ENCODE measurements at places on chromosomes 12 and 14.
A peak's percentile ranks its signal among the peaks of the same experiment; 100 is the strongest.

GRCh38 chr12:110079477-110080400, 31.4 kb upstream of the C12orf76 start:
- peak; percentile 99 for DNase-seq

- peak; percentile 46 for DNase-seq
Measured at GRCh38 chr12:108722992-108723766, 8.1 kb downstream of the CORO1C start.

- no peak for DNase-seq
Measured at GRCh38 chr12:21906919-21907493, 34.2 kb downstream of the ABCC9 start.

GRCh38 chr14:99579120-99579836, 24.7 kb downstream of the CCDC85C start:
- no peak for DNase-seq

DNA sequence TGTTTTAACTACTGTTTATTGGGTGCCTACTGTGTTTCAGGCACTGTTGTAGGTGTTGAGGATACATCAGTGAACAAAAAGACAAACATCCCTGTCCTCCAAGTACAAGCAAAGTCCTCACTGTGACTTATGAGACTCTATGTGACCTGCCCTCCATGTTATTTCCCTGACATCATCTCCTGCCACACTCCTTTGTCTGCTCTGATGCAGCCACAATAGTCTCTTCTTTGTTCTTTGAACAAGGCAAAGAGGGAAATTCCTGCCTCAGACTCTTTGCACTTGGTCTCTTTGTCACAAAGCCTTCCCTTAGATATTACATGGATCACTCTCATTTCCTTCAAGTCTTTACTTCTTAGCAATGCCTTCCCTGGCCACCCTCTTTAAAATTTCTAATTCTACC, 240.1 kb upstream of the SRRM4 start:
- DNase-seq, result no peak

DNA sequence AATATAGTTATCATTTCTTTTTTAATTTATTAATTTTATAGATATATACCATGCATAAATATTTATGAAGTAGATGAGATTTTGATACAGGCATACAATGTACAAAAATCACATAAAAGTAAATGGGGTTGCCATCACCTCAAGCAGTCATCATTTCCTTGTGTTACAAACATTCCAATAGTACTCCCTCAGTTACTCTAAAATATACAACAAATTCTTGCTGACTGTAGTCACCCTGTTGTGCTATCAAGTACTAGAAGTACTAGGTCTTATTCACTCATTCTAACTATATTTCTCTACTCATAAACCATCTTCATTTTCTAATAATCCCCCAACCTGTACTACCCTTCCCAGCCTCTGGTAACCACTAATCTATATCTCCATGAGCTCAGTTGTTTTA, 432.6 kb upstream of the SYT1 start:
- no peak for DNase-seq

GRCh38 chr12:102215992-102216691, 18.5 kb upstream of the PMCH start:
- DNase-seq, result no peak

- peak; percentile 91 for DNase-seq
Measured at GRCh38 chr14:68682166-68683103, 110.4 kb downstream of the ZFP36L1 start.

- no peak for DNase-seq
Measured at GRCh38 chr14:45120096-45120495, 14.2 kb downstream of the FKBP3 start.

GRCh38 chr12:29041621-29042020, 107.5 kb upstream of the FAR2 start:
- peak; percentile 37 for DNase-seq

DNA sequence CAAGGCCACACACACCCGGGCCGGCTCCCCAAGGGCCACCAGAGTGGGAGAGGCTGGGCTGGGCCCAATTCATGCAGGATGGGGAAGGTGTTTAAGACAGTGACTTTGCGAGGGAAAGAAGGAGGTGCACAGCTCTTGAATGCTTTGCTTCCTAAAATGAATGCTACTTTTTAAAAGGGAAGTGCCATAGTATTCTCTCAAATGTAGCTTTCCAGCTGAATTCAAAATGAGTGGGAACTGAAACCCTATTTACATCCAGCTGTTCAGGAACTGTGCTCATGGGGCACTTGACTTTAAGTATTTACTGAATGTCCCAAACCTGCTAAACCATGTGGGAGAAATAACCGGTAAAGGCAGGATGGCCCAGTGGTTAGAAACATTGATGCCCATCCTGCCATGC, 7.6 kb downstream of the ITPK1 start:
- DNase-seq, result no peak

- DNase-seq, result no peak
Measured at GRCh38 chr14:25237845-25238244, 187.9 kb upstream of the STXBP6 start.

DNA sequence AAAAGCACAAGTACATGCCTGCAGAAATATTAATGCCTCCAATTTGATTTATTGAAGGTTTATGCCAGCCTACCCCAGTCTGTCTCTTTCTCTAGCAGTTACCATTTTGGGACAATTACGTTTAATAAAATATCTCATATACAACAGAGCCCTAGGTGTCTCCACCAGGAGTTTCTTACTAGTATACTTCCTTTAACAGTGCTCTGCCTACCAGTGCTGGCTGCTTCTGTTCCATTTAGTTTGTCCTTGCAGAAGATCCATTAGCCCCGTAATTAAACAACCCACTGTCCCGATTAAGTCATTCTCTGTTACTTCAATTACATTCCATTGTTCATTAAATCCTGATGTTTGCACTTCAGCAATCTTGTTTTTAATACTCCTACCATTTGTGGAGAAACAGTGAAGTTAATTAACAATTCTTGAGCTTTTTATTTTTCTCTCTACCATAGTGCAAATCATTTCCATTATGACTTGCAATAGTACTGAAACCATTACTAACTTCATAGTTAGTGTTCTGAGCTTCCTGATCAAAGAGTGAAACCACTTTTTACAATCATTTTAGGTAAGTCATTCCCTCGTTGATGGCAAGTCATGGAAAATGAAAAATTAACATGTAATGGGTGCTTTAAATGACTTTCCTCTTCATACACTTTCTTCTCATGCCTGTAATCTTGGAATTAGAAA, 121.1 kb downstream of the PLXNC1 start:
- no peak for DNase-seq

DNA sequence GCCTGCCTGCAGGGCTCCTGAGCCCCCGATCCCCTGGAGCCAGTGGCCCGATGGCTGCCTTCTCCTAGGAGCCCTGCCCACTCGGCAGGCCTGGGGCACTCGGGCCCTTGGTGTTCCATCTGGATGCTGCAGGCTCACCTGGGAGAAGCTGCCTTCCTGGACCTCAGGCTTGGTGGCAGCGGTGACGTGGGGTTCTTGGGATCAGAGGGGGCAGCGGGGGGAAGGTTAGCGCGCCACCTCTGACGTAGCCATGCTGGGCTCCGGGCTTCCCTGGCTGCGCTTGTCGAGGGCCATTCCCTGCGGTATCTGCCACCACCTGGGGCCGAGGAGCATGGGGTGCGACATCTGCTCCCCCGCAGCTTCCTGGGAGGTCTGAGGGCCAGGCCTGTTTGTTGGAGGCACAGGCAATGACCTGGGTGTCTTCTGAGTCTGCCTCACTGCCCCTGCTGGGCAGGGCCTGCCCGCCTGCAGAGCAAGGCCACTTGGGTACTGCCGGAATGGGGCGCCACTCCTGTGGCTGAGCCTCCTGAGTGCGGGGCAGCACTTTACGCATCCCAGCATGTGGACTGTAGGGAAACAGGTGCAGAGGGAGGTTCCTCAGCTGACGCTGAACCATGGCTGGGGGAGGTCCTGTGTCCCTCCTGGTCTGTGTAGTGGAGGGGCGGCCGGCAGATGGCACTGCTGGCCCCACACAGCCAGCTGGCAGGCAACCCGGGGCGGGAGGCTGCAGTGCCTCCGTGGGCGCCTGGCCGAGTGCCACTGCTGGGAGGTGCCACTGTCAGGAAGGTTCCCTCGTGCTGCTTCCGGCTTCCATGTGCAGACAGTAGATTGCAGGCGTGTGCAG, 20.3 kb downstream of the MTA1 start:
- DNase-seq, result peak; percentile 60

GRCh38 chr14:93648440-93649168, 139.7 kb downstream of the PRIMA1 start:
- peak; percentile 16 for DNase-seq

- no peak for DNase-seq
Measured at GRCh38 chr12:14153803-14154202, 172.4 kb upstream of the GRIN2B start.

- no peak for DNase-seq
Measured at GRCh38 chr14:95296966-95297365, 22.7 kb downstream of the CLMN start.

DNA sequence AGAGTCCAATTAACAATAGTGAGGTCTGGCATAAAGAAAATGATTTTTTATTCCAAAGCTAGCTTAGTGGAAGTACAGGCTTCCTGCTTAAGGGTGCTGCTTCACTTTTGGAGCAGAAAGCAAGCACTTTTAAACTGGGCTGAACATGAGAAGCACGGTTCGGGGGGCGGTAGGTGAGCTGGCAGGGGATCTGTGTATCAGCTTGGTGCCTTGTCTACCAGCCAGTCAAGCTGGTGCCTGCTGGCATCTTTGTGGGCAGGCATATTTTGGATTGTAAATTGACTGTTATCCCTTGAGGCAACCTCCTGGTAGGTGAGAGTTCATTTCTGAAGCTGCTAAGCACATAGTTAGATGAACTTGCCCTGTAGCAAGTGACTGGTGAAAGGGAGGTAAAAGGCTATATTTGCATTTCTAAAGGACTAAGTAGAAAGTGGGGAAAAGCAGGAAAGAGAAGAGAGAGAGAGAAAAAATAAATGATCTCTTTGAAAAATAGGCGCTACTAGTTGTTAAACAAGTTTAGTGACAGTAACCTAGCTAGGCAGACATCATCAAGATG, 121.1 kb upstream of the SYT10 start:
- no peak for DNase-seq

GRCh38 chr14:100256339-100256895, 17.5 kb downstream of the YY1 start:
- no peak for DNase-seq

DNA sequence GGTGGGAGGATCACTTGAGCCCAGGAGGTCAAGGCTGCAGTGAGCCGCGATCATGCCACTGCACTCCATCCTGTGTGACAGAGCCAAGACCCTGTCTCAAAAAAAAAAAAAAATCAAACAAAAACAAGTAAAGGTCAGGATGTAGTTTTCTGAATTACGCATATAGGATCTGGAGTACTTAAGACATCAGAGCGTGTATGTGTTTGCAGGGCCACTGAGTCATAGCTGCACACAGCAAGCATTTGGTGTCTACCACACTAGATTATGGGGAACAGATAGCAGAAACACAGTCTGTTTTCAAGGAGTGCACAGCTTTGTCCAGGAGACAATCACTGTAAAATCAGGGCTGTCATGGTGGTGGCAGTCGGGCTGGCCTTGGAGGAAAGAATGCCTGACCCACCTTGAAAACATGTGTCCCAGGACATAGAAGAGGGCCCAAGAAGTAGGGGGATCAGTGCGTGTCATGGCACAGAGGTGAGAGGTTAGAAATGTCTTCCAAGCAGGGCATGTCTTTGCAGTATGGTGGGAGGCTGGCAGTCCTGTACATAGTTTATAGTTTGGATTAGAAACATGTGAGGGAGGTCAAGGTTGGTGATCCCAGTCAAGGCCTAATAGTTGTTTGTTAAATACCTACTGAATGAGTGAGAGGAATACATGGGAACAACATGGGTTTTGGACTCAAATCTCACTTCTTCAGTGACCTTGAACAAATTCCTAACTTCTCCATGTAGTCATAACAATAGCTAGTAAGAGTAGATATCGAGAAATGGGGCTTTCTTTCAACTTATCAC, 23.6 kb upstream of the C12orf71 start:
- DNase-seq, result no peak

DNA sequence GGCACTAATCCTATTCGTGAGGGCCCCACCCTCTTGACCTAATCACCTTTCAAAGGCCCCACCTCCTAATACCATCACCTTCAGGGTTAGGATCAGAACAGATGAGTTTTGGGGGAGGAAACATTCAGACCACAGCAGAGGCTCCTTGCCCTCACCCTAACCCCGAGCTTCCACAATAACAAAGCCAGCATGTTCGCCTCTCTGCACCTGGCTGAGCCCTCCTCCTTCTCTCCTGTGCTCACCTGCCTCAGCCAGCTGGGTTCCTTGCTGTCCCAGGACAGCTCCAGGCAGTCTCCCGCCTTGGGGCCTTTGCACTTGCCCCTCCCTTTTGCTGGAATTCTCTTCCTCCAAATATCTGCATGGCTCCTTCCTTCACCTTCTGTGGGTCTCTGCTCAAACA, 9.7 kb upstream of the RAN start:
- no peak for DNase-seq

GRCh38 chr12:52659951-52660350, 7.9 kb upstream of the KRT2 start:
- no peak for DNase-seq

GRCh38 chr12:44369998-44370397, 506.1 kb downstream of the NELL2 start:
- no peak for DNase-seq

- DNase-seq, result no peak
Measured at GRCh38 chr14:85247071-85247470, 282.9 kb upstream of the FLRT2 start.

- DNase-seq, result no peak
Measured at GRCh38 chr12:27163048-27163715, 80.8 kb upstream of the C12orf71 start.

- no peak for DNase-seq
Measured at GRCh38 chr12:4806439-4807115, 86.4 kb downstream of the GALNT8 start.

- DNase-seq, result no peak
Measured at GRCh38 chr14:83827383-83827782, 1702.6 kb upstream of the FLRT2 start.

DNA sequence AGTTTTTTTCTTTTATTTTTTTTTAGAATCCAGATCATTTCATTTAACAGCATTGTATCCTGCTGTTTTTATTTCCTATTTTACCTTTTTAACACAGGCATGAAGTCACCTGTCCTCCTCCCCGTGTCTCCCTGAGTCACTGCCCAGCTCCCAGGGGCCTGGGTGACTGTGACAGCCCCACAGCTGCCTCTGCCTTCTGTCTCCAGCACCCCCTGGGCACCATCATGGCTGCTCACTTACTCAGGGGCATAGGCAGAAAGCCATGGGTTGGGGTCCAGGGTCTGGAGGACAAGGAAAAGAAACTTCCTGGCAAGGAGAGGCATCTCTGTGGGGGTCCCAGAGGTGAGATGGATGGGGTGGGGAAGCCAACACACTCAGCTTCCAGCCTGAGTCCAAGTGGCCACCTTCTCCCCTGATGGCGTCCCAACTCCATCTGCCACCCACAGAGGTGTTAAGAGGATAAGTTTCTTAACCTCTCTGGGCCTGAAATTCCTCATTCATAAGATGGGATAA, 25.3 kb downstream of the TMEM63C start:
- no peak for DNase-seq

- no peak for DNase-seq
Measured at GRCh38 chr12:116657921-116658495, 79.9 kb downstream of the SPRING1 start.

All from COLO829 (cell line).